ENCODE measurements at places on chromosomes 13 and 19.

- no peak for DNase-seq
Observed at GRCh38 chr19:45205810-45206209, 27.2 kb downstream of the BLOC1S3 start.

DNA sequence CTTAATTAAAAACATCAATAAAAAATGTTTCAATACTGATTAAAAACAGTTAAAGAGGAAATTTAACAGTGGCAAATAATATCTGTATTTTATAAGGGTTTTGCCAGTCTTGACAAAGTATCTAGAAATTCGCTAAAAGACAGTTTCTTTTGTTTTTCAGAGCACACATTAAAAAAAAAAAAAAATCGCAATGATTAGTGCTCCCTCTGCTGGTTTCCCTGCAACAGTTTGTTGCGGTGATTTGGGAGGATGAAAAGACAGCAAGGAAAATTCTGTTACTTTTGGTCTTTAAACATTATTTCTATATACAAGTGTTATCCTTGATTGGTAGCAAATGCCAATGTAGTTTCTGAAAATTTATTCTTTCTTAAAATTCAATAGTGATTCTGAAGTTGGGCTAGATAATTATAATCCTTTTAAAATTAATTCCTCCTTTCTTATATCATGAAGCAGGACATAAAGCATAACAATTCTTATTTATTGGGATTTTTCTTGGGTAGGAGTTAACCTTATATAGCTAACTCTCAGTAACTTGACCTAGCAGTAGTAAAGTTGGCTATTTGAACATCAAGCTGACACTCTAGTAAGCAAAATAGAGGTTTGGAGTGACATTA, 23.1 kb upstream of the SPRY2 start:
- DNase-seq = no peak

DNA sequence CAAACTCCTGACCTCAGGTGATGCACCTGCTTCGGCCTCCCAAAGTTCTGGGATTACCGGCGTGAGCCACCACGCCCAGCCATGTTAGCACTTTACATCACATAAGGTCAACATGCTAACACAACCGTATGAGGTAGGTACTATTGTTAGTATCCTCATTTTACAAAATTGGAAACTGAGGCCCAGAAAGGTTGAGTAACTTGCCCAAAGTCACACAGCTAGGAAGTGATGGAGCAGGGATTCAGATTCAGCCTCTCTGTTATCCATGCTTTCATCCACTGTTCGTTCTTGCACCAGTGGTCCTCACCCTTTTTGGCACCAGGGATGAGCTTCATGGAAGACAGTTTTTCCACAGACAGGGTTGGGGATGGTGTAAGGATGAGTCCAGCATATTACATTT, 8.6 kb downstream of the COX6B1 start:
- DNase-seq = no peak

DNA sequence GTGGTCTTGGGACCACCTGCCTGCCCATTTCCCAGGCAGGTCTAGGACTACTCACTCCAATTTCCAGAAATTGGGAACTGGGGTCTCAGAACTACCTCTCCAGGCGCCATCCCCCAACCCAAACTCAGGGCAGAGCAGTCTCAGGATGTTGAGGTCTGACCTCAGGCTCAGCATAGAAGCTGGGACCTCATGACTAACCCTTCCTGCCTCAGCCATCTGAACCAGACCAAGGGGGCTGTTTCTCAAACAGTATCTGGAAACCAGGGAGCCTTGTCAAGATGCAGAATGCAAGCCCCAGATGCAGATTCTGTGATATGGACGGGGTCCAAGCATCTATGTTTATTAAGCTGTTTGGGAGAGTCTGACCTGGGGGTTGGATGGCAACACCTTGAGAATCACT, 1.3 kb downstream of the FBXW9 start:
- DNase-seq = no peak

DNA sequence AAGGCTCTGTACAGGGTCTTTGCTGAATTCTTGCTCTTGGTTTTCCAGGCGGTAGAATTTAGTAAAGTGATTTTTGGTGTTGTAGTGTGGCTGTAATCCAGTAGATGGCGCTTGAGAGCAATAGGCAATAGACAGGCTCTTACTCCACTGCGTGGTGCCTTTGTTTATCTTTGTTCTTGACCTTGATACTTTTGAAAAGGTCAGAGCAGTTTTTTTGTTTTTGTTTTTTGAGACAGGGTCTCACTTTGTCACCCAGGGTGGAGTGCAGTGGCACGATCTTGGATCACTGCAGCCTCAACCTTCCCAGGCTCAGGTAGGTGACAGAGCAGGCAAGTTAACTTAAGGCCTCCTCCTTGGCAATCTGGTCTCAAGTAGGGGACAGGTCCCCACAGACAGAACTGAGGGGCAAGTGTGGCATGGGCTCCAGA, 12.2 kb upstream of the LILRA5 start:
- peak; percentile 35 for DNase-seq

DNA sequence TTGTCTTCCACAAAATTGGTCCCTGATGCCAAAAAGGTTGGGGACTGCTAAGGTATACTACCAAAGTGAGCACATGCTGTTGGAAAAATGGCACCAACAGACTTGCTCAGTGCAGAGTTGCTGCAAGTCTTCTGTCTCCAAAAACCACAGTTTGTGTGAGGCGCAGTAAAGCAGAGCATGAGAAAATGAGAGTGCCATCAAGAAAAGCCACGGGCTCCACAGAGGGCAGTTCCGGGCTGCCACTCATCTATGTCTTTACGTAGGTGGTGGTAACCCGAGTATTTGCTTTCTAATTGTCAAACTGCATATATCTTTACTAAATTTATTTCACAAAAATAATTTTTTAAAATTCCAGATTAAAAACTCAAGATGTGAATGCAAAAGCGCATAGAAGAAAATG, 123.8 kb downstream of the RNF17 start:
- no peak for DNase-seq

- peak; percentile 20 for DNase-seq
Observed at GRCh38 chr19:7862413-7862951, 11.7 kb downstream of the PRR36 start.

- peak; percentile 90 for DNase-seq
Observed at GRCh38 chr19:58278541-58279041, at the start of gene ZNF8. ZNF8 (plus strand) TSS chr19:58278955; CDS start chr19:58279082, 127 bp downstream.

- no peak for DNase-seq
Observed at GRCh38 chr13:50426927-50427326, 411.7 kb downstream of the KCNRG start.

DNA sequence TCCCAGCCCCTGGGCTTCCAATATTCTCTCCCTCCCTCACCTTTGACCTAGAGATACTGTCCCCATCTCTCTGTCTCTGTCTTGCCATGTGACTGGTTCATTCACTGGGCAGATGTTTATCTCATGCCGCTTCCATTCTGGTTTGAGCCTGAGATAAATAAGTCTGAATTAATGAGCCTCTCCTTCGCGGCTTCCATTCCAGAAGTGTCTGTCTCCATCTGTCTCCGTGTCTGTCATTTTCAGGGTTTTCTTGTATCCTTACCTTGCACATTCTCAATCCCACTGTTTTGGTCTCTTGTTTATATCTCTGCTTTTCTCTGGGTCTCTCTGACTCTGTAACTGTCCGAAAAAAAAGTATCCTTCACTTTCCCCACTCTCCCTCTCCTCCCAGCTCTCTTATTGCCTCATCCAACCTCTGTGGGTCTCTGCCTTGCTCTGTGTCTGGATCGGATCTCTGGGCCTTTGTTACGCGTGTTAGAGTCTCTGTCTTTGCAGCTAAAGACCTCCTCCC, 4.3 kb downstream of the SPHK2 start:
- no peak for DNase-seq

GRCh38 chr13:104301171-104301975, 1235.2 kb upstream of the SLC10A2 start:
- DNase-seq = no peak

DNA sequence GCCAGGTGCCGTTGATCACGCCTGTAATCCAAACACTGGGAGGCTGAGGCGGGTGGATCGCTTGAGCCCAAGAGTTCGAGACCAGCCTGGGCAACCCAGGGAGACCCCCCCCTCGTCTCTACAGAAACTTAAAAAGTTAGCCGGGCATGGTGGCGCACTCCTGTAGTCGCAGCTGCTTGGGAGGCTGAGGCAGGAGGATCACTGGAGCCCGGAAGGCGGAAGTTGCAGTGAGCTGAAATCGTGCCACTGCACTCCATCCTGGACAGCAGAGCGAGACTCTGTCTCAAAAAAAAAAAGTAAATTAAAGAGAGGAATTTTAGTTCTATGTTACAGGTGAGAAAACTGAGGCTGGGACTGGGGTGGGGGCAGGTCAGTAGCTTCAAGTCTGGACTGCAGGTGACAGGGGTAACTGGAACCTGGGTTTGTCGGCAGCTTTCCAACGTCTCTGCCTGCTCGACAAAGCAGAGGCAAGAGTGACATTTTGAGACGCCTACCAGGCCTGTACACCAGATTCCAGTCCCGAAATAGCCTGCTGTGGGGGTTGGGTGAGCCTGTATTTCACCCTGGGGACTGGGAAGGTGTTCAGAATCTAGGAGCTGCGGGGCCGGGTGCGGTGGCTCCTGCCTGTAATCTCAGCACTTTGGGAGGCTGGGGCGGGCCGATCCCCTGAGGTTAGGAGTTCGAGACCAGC, 1.2 kb downstream of the SELENOW start:
- no peak for DNase-seq

- no peak for DNase-seq
Observed at GRCh38 chr13:36875961-36876360, 44.1 kb downstream of the SMAD9 start.

GRCh38 chr13:105327581-105328126, 1207.8 kb downstream of the EFNB2 start:
- DNase-seq = no peak

DNA sequence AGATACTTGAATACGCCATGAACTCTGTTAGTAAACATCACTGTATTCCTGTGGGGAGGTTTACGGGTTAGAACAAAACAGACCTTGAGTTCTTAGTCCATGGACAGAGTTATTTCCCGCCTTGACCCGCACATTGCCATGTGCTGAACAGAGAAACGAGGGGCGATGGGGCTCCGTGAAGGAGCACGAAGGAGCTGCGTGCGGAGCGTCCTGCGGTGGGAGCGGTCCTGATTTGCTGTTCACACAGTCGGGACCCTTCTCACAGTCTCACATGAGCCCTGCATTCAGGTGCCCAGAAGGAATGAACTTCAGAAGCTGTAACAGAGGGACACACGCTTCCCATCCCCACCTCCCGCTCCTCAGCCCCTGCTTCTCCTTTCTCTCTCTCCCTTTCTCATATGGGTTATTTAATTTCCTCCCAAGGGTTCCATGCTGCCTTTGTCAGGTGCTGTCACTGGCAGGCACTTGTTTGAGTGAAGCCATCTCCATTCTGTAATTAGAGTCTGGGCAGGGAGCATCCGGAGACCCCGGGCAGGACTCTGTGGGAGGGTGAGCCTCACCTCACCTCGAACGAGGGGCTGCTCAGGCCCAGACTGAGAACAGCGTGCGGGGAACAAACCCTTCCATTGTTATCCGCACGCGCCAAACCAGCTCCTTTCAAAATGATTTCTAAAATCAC, 76.9 kb downstream of the TEX29 start:
- DNase-seq = no peak

GRCh38 chr19:4633140-4633967, 6.0 kb upstream of the TNFAIP8L1 start:
- DNase-seq = no peak

DNA sequence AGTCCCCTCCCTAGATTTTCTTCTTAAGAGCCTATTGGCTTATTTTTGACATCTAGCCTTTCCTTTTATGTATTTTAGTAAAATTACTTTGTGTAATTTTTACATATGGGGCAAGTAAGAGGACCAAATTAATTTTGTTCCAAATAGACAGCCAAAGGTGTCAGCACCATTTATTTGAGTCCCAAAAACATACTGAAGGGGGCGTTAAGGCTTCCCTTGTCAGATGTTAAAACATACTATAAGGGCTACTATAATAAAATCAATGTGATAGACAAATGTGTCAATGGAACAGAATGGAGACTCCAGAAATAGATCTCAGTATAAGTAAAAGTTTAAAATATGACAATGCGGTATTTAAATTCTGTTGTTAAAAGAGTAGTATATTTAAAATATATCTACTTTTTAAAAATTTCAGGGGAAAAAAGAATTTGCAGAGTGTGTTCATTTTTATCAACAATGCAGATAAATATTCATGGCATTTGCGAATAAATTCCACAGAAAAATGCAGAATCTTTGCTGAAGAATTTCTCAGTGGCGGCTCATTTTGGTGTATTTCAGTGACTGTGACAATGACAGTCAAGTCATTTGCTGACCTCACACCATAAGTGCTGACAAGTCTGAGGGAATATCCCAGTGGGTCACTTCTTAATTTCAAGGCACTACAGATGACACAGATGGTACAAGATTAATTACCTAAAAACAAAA, 133.7 kb downstream of the MTUS2 start:
- no peak for DNase-seq

All from stimulated activated CD8-positive, alpha-beta memory T cell treated with anti-CD3 and anti-CD28 coated beads, Interleukin-4, amount 100 ng/mL, for 4 hours (primary cell).